ENCODE measurements at places on chromosomes 5 and 9. TPM values are rescaled to one million over a fixed set of nuclear protein-coding genes. Genes with fewer than 3 reads are reported as not detected.

Gene TAF11L5
- not detected for total RNA-seq

Gene HRH2
- 8.2 TPM for total RNA-seq

Gene SDHA
- 94.0 TPM for total RNA-seq

Gene INSL4
- total RNA-seq: not detected

Gene SYNPO
- 151 TPM for total RNA-seq

Gene ANKRD31
- 0.14 TPM for total RNA-seq

Gene BTNL3
- total RNA-seq: not detected

Gene OLFM1
- total RNA-seq: 26.0 TPM

Gene ECM2
- total RNA-seq: 13.8 TPM

Gene ADAMTS19
- not detected for total RNA-seq

Gene HAUS6
- 5.8 TPM for total RNA-seq

Gene IL3
- not detected for total RNA-seq

Gene C9orf153
- 0.23 TPM for total RNA-seq

Gene FOXD4L4
- total RNA-seq: 0.23 TPM

Gene RXRA
- total RNA-seq: 80.6 TPM

GRCh38 chr5:150241298-150242160 is 48.0 kb downstream of the CAMK2A start:
- no peak for DNase-seq

GRCh38 chr9:134339183-134339806 is 13.0 kb downstream of the RXRA start:
- DNase-seq: no peak

- no peak for DNase-seq
These were observed 327.2 kb downstream of the DEPDC1B start for GRCh38 chr5:60372786-60373185.

- no peak for DNase-seq
These were observed 227.8 kb upstream of the MAP3K1 start for GRCh38 chr5:56587381-56588130.

GRCh38 chr5:378301-378891 is 56.9 kb downstream of the AHRR start:
- DNase-seq: peak; percentile 41

GRCh38 chr5:115578657-115579056 is 23.6 kb downstream of the TICAM2 start:
- DNase-seq: no peak

DNA sequence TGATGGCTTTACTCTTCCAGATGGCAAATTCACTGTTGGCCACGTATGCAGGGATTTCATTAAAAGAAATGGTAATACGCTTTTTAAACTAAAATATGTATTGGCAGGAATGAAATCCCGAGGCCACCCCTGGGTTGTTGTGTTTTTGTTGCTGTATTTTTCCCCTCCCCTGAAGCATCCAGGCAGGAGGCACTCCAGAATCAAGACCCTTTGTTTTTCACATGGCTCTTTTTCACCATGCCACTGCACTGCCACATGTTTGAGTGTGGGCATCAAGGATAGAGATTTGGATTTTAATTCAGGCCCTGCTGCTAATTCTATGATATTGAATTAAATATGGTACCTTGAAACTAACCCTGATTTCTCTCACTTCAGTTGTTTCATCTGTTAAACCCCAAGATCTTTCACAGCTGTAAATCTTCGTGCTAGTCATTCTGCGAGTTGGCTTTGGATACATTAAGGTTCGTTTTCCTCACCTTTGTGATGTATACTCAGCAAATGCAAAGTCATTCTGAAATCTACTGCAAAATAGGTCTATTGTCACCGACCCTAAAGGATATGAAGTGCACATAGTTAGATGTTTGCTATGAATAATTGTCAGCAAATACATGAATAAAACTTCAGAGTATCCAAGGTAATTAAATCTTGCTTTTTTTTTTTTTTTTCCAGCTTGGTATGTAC is 533.4 kb downstream of the PTPRD start:
- no peak for DNase-seq

GRCh38 chr9:110887276-110887675 is 151.0 kb downstream of the LPAR1 start:
- DNase-seq: no peak

DNA sequence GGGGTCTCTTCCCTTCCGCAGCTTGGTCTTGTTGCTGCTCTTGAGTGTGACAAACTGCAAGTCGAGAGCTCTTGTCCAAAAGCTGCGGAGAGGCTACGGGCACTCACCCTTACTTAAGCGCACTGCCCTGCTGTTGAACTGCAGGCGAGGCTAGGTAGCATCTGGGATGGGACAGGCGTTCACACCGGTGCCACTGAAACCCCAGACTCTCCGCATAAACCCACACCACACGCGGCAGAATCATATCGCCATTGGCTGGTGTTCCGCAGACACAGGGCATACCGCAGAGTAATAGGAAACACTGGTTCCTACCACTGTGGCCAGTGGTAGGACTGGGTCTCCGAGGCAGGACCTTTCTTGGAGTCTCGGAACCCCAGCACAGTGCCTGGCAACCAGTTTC is 2.2 kb upstream of the NPR3 start:
- no peak for DNase-seq

DNA sequence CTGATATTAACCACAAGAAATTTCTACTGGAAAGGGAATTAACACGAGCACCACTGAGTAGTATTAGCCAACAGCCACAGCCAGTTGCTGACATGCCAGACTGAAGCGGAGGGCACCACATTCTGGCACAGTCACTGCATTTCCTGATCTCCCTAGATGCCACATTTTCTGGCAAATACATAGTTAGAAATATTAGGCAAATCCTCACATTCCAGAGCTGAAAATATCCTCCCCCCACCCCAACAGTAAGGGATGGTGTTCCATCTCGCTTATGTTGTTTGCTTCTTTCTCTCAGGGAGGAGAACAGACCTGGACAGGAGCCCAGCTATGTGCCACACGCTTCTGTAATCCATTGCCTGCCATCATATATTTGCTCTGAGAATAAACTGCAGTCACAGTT is 32.8 kb upstream of the MCTP1 start:
- no peak for DNase-seq

- no peak for DNase-seq
These were observed 261.0 kb upstream of the GRIN3A start for GRCh38 chr9:101999441-101999840.

- no peak for DNase-seq
These were observed 138.7 kb upstream of the EFNA5 start for GRCh38 chr5:107809201-107810034.

DNA sequence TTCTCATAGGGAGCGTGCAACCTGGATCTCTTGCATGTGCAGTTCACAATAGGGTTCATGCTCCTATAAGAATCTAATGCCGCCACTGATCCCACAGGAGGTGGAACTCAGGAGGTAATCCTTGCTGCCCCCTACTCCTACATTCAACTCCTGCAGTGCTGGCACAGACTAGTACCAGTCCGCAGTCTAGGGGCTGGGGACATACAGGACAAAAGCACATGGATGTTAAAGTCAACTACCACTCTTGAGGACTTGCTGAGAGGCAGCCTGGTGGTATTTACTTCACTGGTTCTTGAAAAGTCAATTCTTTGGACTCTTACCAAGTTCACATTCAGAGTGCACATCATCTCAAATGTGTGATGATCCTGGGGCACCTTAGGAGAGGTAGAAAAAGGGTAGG is 33.0 kb downstream of the MTMR12 start:
- no peak for DNase-seq

DNA sequence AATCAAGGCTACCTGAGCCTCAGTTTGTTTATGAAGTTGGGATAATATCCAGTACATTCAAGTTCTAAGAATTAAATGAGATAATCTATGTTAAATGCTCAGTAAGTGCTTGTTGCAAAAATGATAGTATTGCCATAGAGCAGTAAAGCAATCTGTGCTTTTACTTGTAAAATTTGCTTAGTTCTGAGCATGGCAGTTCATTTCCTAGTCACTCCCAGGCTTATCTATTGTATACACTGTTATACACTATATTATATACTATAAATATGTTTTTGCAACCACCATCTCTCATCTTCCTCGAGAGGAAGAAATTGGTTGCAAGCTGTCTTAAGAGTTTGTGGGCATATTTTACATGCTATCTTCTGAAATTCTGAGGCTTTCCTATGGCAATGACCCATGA is 63.4 kb downstream of the MTREX start:
- no peak for DNase-seq

DNA sequence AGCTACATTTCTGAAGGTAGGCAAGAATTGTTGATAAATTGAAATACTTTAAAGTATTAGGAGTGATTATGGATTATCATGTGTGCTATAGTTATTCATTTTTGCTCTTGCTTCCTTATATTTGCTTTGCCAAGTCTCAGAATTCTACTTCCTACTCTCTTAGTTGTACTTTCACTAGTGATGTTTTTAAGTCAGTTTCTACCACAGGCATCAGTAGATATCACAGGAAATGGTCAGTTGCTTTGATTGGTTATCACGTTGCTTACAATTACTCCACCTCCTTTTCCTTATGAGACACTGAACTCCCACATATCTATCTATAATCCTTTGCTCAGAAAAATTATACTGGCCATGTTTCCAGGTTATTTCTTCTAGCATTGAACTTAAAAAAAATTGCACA is 472.8 kb downstream of the DMRTA1 start:
- DNase-seq: no peak

DNA sequence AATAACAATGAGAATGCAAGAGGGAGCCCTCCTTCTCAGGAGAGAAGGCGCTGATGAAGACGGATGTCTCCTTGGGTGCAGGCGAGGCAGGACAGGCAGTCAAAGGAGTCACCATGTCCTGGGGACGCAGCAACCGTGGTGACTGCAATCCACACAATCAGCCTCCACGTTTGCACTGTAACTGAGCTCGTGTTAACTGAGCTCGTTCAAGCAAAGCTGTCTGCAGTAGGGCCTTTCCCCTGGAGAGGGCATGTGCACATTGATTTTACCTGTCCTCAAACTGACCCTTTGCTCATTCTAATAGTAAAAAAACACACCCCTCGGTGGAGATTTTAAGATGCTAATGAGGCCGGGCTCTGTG is 2.8 kb downstream of the SARDH start:
- DNase-seq: no peak

DNA sequence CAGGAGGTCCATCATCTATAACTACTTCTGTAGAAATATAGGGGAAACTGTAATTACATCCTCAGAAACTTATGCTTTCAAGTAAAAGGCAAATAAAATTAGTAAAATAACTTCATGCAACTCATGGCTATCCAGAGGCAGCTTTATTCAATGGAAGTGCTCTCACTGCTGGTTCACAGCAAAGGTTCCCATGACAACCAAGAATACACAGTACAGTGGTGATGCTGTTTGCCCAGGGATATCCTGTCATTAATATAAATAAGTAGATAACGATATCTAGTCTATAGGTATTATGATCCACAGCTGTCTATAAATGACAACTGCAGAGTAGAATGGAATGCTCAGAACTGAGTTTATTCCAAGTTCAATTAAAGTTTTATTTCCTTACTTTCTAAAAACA is 390.3 kb downstream of the PDE4D start:
- no peak for DNase-seq

DNA sequence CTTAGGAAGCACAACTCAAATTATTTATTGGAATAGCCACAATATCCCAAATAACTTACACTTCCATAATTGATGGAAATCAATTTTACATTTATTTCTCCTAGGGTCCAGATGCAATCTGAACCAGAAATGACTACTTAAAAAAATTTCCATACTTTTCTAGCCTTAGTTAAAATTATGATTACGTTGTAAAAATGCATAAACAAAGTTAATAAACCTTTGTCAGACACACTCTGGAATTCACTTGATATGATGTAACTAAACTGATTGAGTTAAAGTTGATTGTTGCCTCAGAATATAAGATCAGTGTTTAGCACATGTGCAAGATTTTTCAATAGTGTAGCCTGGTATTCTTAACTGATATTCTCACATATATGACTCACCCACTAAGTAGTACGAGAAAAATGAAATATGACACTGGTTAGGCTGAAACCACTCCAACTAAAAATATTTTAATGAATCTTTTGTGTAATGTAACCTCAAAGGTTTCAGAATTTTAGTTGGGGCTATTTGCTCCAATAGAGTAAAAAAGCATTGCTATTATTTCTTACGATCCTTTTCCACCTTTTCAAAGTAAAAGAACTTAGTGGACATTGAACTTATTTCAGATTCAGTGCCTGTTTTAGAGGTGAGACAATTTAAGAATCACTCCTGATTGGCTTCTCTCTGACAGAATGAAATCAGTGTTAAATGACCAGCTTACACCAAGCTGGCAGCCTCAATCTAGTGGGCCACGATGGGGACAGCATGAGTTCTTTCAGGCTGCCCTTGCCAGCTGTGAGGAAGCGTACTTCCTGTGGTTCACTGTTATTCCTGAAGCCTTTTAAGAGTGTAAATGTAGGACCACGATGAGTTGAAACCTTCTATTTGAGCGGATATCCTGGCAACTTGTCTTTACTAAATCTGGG is 277.2 kb upstream of the CDH9 start:
- DNase-seq: no peak

- DNase-seq: no peak
These were observed at the start of gene ANXA1 for GRCh38 chr9:73151653-73152542. TSS of gene ANXA1 (plus strand) at chr9:73151865. CDS start at chr9:73158536, 6,671 bp downstream.

DNA sequence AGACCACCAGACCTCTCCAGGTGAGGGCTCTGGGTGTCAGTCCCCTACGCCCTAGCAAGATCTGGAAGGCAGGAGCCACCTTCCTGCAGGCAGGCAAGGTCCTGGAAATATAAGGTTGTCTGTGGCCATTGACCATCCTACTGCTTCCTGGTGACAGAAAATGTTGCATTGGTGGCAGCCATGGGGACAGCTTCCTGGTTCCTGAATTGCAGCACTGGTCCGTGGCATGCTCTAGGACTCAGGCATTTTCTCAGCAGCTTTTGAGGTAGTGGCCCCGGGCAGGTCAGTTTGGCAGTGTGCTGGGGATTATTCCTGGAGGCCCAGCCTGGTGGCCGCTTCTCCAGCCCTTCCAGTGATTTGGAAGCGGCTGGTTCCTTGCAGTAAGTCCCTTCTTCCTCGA is 36.6 kb upstream of the KCNMB1 start:
- DNase-seq: no peak

GRCh38 chr5:179803651-179804554 is 2.8 kb downstream of the MGAT4B start:
- DNase-seq: peak; percentile 72

GRCh38 chr5:27437594-27438200 is 399.3 kb upstream of the CDH9 start:
- DNase-seq: no peak

- DNase-seq: no peak
These were observed 580.9 kb upstream of the WWC1 start for GRCh38 chr5:167710444-167711073.

DNA sequence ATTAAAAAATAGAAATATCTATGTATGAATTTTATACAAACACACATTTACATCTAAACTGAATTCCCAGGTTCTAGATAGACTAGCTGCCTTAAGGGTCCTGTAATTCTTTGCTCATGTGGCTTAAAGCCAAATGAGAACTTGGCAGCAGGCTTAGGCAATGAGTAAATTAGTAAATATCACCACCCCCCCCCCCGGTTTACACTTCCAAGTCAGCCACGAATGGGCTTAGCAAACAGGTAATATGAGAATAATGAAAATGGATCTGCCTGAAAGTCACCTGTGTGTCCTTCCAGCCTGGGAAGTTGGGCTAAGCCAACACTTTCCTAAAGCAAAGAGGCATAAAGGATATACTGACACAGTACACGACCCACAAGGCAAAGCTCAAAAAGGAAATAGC is 108.6 kb downstream of the KLHL3 start:
- no peak for DNase-seq
